ENCODE measurements at places on chromosomes 6 and 20. TPM values are rescaled to one million over a fixed set of nuclear protein-coding genes. Genes with fewer than 3 reads are reported as not detected.

GRCh38 chr6:166703149-166703710, 76.2 kb upstream of the RPS6KA2 start:
- H3K36me3 ChIP-seq: no peaks in the 10 kb centered on the region
- no peak for DNase-seq
- H3K4me3 ChIP-seq: no peak overlapping the region
- H3K4me1 ChIP-seq: peaks cover 8% of the 10 kb centered on the region

GRCh38 chr6:105301072-105301503, 101.8 kb downstream of the PREP start:
- no peak overlapping the region for H3K4me3 ChIP-seq
- DNase-seq: no peak
- H3K36me3 ChIP-seq: no peaks in the 10 kb centered on the region
- H3K4me1 ChIP-seq: peaks cover 3% of the 10 kb centered on the region

DNA sequence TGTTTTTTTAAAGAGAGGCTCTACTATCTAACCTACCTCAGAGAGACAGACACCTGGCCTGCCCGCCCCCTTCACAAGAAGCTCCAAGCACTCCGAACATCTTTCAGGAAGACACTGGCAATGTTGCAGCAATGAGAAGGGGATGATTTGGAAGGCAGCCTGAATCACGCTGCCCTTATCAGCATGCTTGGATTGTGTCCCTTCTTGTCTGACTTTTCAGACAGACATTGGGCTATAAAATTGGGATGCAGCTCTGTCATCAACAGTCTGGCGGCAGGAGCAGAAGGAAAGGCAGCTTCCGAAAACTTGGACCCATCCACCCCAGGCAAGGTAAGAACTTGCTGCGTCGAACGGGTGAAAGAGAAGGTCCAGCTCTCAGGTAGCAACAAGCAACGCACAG, 56.0 kb downstream of the CDK5RAP1 start:
- peaks cover 2% of the 10 kb centered on the region for H3K4me1 ChIP-seq
- no peak for DNase-seq
- H3K27me3 ChIP-seq: no peaks in the 10 kb centered on the region
- H3K36me3 ChIP-seq: no peaks in the 10 kb centered on the region
- H3K4me3 ChIP-seq: no peak overlapping the region

DNA sequence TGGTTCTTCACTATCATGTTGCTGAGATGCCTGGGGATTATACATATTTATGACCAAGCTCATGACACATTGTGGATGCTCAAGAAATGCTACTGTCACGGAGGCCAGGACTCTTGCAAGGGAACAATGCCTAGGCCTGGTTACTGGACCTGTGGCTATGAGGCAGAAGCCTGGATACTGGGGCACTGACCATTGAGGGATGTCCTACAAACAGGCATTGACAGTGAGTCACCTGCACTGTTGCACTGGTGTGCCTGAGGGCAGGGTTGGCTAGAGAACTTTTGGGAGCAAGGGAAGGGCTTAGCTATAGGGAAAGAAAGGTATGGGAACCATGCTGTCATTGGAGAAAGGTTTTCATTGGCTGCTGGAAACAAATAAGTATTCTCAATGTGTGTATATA, 313.1 kb upstream of the SUPT3H start:
- H3K4me3 ChIP-seq: no peak overlapping the region
- H3K36me3 ChIP-seq: no peaks in the 10 kb centered on the region
- no peak for DNase-seq
- no peaks in the 10 kb centered on the region for H3K27me3 ChIP-seq
- no peak overlapping the region for H3K27ac ChIP-seq

- H3K27ac ChIP-seq: no peak overlapping the region
- H3K36me3 ChIP-seq: no peaks in the 10 kb centered on the region
- H3K27me3 ChIP-seq: no peaks in the 10 kb centered on the region
- H3K4me1 ChIP-seq: no peaks in the 10 kb centered on the region
- no peak overlapping the region for H3K4me3 ChIP-seq
These were observed 14.6 kb upstream of the BLCAP start for GRCh38 chr20:37542281-37542680.

- no peak overlapping the region for H3K4me3 ChIP-seq
- H3K27me3 ChIP-seq: no peaks in the 10 kb centered on the region
- no peaks in the 10 kb centered on the region for H3K36me3 ChIP-seq
- H3K27ac ChIP-seq: no peak overlapping the region
These were observed 250.7 kb upstream of the NOX3 start for GRCh38 chr6:155706341-155706740.

- H3K27ac ChIP-seq: no peak overlapping the region
- no peaks in the 10 kb centered on the region for H3K36me3 ChIP-seq
- DNase-seq: no peak
- no peaks in the 10 kb centered on the region for H3K27me3 ChIP-seq
These were observed 96.5 kb downstream of the SNAP25 start for GRCh38 chr20:10315138-10315537.

GRCh38 chr6:11729076-11729475, 49.5 kb downstream of the ADTRP start:
- H3K4me3 ChIP-seq: no peak overlapping the region
- no peaks in the 10 kb centered on the region for H3K27me3 ChIP-seq
- H3K4me1 ChIP-seq: no peaks in the 10 kb centered on the region
- no peak overlapping the region for H3K27ac ChIP-seq

DNA sequence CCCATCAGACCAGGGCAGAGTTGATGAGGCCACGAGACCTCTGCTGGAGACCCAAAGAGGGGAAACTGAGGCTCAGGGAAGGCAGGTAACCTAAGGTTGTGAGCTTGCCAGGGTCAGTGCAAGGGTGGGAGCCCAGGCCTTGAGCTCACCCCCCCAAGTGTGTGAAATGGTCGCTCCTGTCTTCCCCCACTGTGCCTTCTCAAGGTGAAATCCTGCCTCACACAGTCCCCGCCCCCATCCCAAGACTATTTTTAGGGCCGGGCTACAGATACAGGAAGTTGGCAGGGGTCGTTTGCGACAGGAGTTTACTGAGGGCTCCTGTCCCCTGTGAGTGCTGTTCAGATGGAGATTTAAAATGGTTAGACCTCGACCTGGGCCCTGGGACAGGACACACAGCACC, 18.7 kb upstream of the GATA5 start:
- H3K4me1 ChIP-seq: peaks cover 5% of the 10 kb centered on the region
- no peak overlapping the region for H3K27ac ChIP-seq
- no peaks in the 10 kb centered on the region for H3K36me3 ChIP-seq
- DNase-seq: no peak
- peaks cover 5% of the 10 kb centered on the region for H3K27me3 ChIP-seq
- no peak overlapping the region for H3K4me3 ChIP-seq

DNA sequence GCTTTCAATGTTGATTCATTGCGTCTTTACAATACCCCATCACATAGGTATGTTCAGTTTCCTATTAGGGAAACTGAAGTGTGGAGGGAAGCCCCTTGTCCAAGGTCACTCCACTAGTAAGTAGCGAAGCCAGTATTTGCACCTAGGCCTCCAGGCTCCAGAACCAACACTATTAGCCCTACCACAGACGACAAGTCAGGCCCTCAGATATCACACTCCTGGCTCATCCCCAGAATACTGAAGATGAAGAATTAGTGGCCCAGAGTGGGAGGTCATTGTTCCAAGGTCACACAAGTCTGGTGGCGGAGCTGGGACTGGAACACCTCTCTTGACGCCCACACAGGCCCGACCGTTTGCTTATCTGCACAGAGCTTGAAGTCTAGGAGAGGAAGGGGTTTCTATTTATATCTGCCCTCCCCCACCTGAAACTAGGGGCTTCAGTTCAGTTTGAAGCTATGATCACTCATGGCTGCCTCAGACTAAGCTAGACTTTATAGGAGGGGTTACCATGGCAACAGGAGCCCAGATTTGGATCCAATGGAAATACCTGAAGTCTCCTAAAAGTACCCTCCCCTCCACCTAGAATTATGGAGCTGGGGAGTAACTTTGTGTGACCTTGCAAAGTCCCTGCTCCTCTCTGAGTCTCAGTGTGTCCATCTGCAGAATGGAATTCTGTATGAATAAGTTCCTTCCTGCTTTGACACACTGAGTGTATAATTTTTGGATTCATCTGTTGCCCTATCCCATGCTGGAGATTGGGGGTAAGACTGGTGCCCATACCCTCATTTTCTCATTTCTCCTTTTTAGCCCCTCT, 2.2 kb downstream of the SNTA1 start:
- no peak overlapping the region for H3K27ac ChIP-seq
- H3K27me3 ChIP-seq: peaks cover 14% of the 10 kb centered on the region
- no peaks in the 10 kb centered on the region for H3K36me3 ChIP-seq
- no peaks in the 10 kb centered on the region for H3K4me1 ChIP-seq

DNA sequence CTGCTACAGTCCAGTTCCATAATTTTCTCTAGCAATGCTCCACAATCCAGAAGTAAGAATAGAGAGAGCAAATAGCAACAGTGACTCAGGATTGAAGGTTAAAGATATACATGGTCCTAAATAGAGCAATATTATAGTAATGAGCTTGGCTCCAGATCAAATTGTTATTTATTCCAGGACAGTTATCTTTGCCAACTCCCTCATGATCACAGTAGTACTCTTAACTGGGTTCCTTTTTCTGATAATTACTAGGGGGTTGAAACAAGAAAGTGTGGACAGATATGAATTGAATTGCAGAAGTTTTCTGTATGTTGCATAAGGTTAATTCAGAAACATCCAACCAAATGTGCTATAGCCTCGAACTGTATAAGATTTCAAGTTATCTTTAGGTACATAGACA, 11.9 kb downstream of the FAM184A start:
- H3K36me3 ChIP-seq: no peaks in the 10 kb centered on the region
- no peaks in the 10 kb centered on the region for H3K4me1 ChIP-seq

DNA sequence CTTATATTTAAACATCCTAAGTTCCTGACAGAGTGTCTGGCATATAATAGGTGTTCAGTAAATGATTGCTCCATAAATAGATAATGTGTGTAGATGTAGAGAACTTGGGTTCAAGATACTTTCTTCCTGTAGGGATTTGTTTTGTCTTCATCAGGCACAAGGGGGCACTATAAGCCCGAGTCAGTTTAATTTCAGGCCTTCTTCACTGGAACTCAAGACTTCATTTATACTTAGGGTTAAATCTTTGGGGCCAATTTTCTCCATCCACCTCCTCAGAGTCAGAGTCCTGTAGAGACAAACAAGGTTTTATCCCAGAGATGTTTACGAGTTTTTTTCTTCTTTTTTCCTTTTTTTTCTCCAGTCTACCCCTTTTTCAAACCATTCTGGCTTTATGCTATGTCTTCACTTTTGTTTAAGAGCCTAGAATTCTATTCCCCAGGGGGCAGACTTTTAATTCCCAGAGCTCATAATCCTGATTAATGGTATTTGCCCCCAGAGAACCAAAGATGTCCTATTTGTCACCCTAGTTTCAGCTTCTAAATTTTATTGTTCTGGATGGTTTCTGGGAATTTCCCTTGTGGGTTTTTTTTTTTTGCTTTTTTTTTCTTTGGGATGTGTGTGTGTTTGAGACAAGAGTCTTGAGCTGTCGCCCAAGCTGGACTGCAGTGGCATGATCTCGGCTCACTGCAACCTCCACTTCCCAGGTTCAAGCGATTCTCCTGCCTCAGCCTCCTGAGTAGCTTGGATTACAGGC, 88.4 kb downstream of the HFE start:
- no peak overlapping the region for H3K27ac ChIP-seq
- DNase-seq: peak; percentile 54
- no peaks in the 10 kb centered on the region for H3K4me1 ChIP-seq
- no peak overlapping the region for H3K4me3 ChIP-seq
- H3K36me3 ChIP-seq: no peaks in the 10 kb centered on the region

EPPIN gene
- not detected for total RNA-seq

XRN2 gene
- 136 TPM for total RNA-seq

CST7 gene
- total RNA-seq: not detected

HLA-DOB gene
- total RNA-seq: not detected

SNAI1 gene
- 6.5 TPM for total RNA-seq

SGK2 gene
- total RNA-seq: 0.23 TPM

All from H1 (cell line).